ENCODE measurements at places on chromosomes 11 and 22.

DNA sequence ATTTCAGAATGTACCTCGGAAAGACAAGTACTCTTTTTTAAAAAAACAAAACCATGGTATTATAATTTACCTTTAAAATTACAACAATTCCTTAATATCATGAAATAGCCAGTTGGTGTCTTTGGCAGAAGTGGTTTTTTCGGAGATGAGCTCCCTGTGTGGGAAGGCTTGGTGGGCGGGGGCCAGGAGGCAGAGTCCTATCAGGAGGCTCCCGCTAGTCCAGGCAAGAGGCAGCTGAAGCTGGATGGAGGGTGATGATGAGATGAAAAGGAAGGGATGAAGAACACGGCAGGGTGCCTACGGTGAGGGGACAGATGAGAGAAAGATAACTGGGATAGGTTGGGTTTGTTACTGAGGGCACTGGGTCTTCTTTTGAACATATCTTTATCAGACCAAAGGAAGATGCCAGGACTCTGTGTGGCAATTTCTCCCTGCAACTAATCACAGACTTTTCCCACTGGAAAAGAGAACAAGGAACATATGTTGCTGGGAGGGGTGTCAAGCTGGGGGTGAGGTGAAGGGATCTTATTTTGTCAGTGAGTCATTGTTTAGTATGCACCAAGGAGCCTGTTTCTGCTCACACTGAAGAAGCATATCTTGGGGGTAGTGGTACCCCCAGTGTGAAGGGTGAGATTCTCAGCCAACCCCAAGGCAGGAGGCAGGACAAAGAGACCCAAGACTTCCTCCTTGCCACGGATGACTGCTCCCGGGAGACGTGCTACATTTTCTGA, 91.5 kb upstream of the YWHAH start:
- no peak for DNase-seq

DNA sequence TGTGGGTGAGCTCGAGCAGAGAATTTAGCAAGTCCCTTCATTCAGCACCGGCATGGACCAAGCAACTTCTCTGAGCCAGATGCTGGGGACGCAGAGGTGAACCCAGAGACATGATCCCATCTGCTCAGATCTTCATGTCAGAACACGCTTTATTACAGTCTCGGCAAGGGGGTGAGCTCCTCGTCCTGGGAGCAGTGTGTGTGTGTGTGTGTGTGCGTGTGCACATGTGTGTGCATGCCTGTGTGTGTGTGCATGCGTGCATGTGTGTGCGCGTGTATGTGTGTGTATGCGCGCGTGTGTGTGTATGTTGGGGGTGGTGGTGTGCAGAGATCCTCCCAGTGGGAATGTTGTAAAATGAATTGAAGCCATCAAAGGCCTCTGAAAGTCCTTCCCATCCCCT, 9.8 kb downstream of the MIAT start:
- no peak for DNase-seq

DNA sequence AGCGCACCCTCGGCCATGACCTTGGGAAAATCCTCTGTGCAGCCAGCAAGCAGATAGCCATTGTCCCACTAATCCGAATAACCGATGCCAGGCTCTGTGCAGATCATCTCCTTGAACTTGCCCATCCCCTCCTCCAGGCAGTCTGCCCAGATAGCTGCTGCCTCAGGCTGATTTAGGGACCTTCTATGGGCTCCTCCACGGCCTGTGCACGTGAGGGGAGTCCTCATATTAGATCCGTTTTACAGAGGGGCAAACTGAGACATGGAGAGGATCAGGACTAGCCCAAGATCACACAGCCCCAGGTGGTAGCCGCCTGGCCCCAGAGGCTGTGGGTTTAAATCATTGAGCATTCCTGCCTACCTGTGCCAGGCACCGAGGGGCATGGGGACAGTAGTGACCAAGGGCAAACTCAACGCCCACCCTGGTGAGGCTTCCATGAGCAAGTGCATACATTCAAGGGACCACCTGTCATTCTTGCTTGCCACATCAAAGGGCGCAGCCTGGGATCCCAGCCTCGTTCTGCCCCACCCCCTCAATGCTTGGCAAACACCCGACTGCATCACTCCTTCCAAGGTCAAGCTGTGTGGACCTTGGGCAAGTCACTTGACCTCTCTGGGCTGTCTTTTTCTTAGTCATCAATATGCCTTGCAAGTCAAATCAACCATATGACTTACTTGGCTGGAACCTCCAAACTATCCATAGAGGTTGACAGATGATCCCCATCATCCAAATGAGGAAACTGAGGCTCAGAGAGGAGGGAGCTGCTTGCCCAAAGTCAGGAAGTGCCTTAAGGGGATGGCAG, 131.6 kb downstream of the MN1 start:
- no peak for DNase-seq

- DNase-seq: no peak
Observed at GRCh38 chr11:10906521-10906920, 48.7 kb upstream of the ZBED5 start.

DNA sequence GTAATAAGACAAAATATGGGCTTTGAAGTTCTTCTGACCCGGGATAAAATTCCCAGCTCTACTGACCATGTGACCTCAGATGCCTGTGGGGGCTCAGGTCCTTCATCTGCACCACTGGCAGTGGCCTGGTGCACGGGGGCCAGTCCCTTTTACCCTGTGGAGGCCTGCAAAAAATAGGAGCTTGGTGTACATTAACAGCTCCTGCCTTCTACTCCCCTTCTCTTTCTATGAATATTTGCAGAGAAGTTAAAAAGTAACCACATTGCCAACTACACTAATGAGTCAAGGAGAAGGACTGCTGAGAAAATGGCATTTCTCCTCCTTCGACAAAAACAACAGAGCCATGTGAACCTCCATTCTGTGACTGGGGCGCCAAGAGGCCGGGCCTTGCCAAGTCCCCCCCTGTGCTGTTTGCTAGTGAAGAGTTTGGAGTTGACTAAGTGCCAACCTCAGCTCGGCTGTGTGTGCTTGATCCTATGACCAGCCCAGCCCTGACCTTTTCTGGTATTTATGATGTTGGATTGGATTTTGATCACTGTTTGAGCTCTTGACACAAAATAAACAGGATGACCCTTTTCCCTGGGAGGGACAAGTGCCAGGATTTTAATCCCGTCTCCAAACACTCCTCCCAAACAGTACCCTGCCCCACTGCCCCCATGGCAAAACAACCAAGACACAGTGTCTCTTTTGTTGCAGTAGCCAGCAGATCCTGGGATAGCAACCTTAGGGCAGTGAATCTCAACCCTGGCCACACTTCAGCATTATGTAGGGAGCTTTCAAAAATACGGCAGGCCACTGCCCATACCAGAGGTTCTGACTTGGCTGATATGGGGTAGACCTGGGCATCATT, 380.1 kb downstream of the LARGE1 start:
- DNase-seq: no peak
